ENCODE measurements at places on chromosomes 11 and 22.

- no peak for DNase-seq
Observed at GRCh38 chr22:34851918-34852662, 213.9 kb upstream of the ISX start.

- DNase-seq: no peak
Observed at GRCh38 chr11:44376423-44376822, 66.5 kb upstream of the ALX4 start.

DNA sequence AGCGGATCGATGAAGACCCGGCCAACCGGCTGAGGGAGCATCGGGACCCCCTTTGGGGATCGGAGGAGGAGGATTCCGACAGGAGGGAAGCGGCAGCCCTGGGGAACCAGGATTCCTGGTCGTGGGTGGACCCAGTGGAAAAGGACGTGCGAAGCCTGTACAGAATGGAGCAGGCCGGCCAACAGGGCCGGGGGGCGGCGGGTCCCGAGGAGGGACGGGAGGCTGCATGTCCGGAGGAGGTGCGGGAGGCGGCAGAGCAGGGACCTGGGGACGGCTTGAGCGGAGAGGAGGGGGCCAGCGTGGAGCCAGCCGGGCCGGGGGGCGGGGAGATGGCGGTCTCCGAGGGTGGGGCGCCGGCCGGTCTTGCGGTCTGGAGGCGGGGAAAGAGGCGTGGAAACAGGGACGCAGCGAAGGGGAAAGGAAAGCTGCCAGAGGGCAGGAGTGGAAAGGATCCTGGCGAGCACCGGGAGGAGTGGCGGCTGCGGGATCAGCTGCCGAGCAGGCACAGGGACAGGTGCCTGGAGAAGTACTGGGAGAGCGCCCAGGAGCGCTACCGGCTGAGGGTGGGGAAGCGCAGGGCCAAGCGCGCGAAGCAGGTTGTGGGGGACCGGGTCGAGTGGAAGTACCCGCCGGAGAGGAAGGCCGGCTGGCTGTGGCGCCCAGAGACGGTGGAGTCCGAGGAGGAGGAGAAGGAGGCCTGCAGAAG, at the start of gene ANO5:
Gene ANO5, plus strand, starts transcription at position 444 of the 706 bp plus-strand sequence. CDS start 408 bp downstream, outside the sequence.
- no peak for DNase-seq

DNA sequence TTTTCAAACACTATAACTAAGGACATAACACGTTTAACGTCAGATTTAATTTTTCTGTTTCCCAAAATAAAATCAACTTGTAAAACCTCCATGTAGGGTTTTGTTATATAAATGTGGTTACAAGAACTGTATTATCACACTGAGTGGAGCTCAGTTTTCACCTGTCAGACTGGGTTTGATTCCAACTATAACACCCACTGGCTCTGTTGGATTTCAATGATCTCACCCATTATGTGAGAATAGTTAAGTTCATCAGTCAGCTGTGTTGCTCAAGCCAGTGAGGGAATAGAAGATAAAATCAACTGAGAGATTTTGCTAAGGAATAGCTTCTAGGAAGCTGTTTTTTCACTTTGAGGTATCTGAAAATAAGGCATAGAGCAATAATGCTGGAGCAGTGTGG, 5.1 kb upstream of the OR52R1 start:
- no peak for DNase-seq

DNA sequence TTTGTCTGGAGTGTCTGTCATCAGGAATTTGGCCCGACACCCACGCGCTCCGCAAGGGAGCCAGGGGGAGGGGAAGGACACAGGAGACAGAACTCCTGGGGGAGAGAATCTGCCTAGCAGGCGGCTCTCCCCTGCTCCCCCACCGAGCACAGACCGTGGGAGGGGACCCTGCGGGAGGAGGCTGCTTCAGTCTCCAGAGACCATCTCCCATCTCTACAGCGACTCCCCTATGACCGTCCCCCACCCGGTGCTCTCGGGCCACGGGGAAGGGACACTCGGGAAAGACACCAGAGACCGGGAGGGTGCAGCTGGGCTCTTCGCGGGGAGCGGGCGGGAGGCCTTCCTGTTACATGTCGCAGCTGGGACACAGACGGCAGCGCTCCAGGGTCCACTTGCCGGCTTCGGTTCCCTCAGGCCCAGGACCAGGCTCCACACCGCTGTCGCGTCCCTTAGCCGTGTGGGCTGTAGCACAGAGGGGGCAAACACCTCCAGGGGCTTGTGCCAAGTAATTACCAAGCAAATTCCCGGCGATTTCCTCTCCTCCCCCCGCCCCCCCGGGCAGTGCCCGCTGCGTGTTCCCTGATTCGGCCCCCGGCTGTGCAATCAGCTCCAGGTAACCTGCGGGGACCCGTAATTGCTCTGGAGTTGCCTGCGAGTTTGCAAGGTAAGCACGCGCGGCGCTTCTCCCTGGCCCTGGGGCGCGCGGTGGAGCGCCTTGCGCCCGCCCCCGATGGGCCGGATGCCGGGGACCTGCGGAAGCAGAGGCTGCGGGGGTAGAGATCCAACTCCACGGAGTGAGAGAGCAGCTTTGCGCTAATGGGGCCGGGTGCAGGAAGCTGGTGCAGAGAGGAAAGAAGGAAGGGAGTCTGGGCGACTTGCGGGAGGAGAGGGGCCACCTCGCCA, 155.1 kb upstream of the CADM1 start:
- DNase-seq: no peak

DNA sequence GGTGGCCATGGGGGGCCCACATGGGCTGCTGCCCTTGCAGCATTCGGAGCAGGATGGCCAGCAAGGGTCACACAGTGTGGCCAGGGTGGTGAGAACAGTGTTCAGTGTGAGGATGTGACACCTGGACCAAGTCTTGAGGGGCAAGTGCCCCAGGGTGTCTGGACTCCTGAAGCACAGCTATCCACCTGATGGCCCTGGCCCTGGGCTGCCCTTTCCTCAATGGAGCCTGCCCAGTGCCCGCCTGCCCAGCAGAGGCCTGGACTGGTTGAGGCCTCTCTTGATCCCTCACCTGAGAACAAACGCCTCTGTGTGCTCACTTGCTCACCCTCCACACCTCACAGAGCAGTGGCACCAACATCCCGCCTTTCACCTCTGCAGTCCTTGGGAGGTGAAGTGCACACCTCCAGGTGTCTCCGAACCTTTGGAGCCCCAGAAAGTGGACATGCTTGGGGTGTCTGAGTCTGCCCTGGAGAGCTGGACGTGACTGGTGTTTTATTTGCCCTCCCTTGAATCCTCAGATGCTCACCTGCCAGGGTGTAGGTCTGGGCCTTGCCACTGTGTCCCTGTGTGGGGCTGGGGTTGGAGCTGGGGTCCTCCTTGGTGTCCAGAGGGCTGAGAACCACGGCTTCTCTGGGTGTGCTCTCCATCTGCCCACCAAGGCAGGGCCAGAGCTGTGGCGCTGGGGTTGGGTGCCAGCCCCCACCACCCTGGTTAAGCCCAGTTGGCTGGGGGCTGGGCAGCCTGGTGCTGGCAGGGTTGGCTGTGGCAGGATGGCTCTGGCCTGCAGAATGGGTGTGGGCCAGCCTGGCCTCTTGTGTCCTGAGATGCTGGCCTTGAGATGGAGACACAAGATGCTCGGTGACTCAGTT, 3.8 kb upstream of the MUC2 start:
- DNase-seq: no peak

DNA sequence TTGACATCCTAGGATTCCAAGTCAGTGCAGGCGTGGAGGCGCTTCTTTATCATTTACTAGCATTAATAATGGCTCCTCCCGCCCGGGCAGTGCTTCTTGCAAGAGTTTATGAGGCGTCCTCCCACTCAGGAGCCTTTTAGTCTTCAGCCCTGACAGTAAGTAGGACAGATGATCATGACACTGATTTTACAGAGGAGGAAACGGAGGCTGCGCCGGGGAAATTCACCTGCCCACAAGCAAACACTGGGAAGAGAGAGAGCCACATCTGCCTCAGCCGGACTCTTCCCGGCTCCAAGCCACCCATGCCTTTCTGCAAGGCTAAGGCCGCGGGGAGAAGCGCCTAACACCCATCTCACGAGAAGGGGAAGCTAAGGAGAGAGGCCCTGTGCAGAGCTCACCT, 35.9 kb downstream of the KIAA0930 start:
- no peak for DNase-seq

GRCh38 chr11:117621226-117621625, 175.8 kb downstream of the DSCAML1 start:
- DNase-seq: no peak

DNA sequence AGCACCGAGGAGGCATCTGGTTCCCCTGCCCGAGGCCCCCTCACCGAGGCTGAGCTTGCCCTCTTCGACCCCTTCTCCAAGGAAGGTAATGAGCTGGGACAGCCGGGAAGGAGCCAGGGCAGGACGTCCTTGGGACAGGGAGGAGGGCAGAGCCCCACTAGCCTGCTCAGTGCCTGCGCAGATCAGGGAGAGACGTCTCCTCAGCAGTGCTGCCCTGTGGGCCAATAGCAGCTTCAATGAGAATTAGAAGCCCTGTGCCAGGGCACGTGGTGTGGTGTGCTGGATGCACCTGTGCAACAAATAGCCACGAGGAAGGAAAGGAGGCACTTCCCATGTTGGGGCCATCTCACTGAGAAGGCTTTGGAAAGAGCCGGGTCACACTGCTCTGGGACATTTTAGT, 5.4 kb upstream of the SAC3D1 start:
- DNase-seq: no peak

- no peak for DNase-seq
Observed at GRCh38 chr11:68948935-68949334, 31.9 kb downstream of the MRGPRD start.

DNA sequence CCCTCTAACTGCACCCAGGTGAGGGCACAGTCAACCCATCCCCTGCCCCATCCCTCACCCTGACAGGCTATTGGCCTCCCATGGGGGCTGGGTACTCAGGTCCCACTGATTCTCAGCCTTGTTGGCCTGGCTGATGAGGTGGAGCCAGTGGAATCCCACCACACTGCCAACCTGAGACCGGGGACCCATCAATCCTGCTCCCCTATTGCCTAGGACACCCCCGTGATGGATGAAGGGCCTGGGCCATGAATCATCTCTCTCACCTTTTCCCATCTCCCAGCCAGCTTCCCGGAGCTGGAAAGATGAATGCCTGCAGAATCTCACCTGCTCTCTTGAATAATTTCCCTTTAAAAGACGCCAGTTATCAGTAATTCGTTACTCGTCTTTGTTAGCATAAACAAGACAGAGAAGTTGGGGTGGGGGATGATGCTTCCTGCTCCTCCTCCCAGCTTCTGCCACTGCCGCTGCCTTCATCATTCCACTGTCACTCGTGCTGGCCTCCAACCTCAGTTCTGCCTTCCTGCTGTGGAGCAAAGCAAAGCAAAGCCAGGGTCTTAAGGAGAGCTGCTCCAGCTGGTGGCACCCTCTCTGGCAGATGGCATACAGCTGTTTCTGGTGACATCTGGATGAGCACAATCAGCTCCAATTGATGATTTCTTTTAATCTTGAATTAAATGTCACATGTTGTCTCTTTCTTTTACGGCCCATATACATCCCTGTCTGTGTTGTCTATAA, 204.0 kb upstream of the NECTIN1 start:
- no peak for DNase-seq

DNA sequence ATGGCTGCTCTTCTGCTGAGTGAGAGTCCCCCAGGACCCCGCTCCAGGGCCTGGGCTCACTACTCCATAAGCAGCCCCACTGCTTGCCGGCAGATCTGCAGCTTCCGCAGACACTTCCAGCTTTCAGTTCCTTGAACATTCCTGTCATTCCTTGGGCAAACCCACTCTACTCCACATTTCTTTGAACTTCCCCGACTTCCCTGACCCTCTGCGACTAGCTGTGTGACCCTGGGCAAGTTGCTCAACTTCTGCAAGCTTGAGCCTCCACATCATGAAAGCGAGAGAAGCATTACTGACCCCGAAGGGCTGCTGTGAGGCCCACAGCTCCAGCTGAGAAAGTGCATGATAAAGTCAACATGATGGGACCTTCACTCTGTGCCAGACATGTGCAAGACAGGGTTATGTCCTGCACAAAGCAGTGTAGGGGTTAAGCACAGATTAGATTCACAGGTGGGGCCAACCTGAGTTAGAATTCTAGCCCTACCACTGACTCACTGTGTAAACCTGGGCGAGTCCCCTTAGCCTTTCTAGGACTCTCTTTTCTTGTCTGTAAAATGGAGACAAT, 51.8 kb downstream of the THAP12 start:
- no peak for DNase-seq

DNA sequence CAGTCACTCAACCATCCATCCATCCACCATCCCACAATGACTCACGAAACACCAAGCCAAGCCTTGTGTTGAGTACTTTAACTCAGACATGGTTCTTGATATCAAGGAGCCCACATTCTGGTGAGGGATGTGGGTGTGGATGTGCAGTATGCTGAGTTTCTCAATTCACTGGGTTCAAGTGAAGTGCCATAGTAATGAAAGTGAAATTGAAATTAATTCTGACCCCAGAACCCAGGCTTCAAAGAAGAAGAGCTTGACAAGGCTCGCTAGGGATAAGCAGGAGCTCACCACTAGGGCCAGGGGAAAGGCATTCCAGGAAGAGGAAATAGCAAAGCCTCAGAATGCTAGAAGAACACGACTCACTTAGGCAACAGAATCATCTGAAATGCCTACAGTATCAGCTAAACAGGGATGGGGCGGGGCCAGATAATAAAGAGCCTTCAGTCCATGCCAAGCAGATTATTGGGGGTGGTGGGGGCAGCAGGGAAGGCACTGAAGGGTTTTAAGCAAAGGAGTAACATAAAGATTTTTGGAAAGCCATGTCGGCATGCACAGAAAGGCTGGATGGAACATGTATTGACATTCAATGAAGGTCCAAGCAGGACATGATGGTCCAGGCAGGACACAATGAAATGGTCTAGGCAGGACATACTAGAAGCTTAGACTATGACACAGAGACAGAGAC, 37.2 kb downstream of the RTL6 start:
- no peak for DNase-seq

DNA sequence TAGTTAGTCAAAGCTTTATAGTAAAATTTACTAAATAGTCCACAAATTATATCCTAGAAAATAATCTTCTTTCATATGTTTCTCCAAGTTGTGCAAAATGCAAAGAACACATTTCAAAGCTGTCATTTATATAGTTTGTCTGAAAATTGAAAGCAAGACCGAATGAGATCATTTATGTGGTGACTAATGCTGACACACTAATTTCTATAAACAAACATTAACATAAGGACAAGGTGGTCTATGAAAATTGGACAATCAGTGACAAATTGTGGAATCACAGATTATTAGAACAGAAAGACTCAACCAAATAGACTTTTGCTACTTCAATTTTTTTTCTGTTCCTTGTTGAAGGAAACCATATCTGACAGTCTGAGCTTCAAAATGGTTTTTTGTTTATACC, 1056.1 kb downstream of the LRRC4C start:
- no peak for DNase-seq

- DNase-seq: no peak
Observed at GRCh38 chr22:46602025-46602424, 18.2 kb upstream of the GRAMD4 start.

DNA sequence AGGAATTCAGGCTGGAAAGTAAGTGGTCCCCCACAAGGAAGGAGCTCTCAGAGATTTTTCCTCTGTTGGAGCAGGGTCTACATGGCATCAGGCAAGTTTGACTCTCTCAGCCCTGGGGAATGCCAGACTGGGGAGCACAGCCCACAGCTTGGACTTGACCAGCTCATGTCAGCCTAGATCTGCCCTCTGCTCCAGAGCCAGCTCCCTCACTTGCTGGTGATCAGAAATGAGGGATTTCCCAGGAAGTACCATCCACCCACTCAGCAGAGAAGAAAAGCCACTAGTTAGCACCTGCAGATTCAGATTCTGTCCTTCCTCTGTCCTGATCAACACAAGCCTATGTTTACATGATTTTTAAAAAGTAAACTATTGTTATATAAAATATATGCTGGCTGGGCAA, 13.0 kb downstream of the TALDO1 start:
- DNase-seq: no peak

GRCh38 chr11:61141601-61142028, 19.6 kb downstream of the VPS37C start:
- no peak for DNase-seq

GRCh38 chr11:21839796-21840195, 353.1 kb upstream of the ANO5 start:
- no peak for DNase-seq

GRCh38 chr11:113506893-113507292, 31.7 kb upstream of the DRD2 start:
- DNase-seq: no peak
